ENCODE measurements at places on chromosomes 2 and 18.

DNA sequence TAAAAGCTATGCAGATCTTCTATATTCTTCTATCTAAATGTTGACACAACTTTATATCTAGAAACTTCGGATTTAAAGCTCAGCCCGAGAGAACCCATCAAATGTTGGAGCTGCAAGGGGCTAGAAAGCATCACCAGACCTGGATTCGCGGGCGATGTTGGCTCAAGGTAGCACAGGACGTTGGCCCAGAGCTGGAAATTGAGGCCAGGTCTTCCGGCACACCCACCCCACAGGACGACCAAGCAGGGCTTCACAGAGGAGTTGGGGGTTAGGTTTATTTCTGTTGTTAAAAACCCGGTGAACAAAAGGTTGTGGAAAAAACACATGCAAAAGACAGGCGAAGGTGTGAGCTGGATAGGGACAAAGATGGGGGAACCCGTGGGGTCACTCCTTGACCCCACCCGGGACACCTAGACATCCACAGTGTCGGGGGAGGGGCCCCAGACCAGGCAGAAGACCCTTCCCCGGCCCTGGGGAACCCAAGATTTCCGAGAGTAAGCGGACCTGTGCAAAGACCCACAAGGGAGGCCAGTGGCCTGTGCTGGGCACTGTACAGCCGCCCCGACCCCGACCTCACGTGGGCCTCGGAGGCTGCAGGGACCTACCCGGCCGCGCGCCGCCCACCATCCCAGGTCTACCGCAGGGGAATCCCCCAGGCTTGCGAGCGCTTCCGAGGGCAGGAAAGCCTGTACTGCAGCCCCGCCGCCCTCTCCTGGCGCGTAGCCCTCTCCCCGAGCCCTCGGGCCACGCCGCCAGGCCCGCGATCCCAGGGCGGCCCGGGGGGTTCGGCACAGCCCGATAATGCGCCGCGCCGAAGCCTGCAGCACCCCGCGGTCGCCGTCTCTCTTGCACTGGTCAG, 1.8 kb upstream of the AGBL5 start:
- peak; percentile 47 for DNase-seq

DNA sequence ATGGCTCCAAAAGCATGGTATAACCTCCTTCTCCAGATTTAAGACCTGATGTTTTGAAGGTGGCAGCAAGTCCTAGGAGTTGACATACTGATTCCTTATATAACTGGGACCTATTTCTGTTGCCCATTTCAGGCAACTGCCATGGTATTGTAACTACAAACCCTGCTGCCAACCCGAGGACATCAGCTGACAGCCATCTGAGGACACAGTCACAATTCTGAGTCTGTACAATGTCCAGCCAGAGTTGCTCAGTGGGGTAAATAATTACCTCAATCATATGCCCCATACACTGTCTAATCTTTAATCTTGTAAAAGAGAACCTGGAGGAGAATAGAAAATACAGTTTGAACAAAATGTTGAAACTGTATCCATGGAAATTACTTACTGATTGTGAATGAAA, 8.7 kb upstream of the GAREM2 start:
- DNase-seq, result no peak

- no peak for DNase-seq
These were observed 41.5 kb upstream of the CAB39 start for GRCh38 chr2:230671117-230671516.

GRCh38 chr2:127096280-127096679, 10.7 kb downstream of the BIN1 start:
- no peak for DNase-seq

GRCh38 chr2:100126897-100127401, 15.4 kb downstream of the AFF3 start:
- DNase-seq, result no peak

DNA sequence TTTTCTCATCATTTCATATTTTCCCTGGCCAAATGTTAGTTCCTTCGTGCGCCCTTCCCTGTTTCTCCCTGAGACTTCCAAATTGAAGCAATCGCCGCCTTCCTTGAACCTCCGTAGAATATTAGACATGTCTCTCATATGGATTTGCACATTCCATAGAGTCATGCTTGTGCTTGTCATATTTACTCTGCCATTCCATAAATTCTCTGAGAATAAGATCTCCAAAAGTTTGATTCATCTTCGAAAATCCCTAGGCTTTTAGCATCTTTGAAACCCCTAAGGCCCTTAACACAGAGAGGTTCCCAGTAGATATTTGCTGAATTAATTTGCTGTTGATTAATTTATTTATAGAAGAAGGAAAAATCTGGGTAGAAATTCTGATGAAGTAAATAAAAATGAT, 202.2 kb upstream of the PIK3C3 start:
- DNase-seq, result no peak

- DNase-seq, result no peak
These were observed 55.5 kb downstream of the INHBB start for GRCh38 chr2:120401275-120402066.
